NCI-H1930 (cell line): ENCODE measurements at places on chromosomes 1 and 21.

- DNase-seq = no peak
These were observed 37.2 kb upstream of the SLC9A1 start for GRCh38 chr1:27192039-27192529.

DNA sequence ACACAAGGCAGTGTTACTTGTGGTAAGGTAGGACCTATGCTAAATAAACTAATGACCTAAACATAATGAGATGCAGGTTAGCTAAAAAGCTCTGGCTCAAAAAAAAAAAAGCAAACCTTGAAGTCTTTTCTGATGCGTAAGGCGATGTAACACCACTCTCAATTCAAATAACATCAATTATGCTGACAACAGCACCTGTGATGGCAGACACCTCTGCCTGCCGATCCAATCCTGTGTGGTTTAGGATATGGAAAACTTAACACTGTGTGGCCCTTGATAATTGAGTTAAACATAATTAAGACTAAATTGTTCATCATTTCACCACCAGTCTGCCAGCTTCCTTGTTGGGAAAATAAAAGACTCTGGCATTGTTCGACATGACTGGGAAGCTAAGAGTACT lies 9.1 kb downstream of the RPAP2 start:
- DNase-seq = no peak

DNA sequence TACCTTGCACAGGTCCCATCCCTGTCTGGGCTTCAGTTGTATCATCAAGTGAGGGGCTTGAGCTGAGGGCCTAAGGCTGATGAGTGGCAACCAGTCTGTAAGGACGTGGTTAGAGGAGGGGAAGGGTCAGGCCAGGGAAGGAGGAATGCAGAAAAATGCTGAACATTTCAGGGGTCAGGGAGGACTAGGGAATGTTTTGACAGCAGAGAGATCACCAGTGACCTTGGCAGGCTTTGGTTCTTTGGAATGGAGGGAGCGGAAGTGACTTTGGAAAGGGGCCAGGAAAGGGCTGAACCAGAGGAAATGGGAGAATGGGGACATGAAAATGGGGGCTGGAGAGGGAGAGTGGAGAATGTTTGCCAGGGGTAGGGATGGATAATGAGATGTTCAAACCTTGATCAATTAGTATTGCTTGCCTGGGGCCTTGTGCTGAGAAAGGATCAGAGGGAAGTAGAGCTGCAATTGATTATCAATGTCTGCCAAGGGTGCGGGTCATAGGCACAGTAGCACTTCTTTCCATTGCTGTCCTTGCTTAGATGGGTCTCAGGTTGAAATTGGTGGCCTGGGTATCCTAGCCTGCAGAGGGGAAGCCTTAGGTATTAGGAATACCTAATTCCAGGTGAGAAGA lies 7.4 kb downstream of the LDLRAP1 start:
- no peak for DNase-seq

- no peak for DNase-seq
These were observed 25.2 kb upstream of the MAP3K7CL start for GRCh38 chr21:29105218-29105617.

DNA sequence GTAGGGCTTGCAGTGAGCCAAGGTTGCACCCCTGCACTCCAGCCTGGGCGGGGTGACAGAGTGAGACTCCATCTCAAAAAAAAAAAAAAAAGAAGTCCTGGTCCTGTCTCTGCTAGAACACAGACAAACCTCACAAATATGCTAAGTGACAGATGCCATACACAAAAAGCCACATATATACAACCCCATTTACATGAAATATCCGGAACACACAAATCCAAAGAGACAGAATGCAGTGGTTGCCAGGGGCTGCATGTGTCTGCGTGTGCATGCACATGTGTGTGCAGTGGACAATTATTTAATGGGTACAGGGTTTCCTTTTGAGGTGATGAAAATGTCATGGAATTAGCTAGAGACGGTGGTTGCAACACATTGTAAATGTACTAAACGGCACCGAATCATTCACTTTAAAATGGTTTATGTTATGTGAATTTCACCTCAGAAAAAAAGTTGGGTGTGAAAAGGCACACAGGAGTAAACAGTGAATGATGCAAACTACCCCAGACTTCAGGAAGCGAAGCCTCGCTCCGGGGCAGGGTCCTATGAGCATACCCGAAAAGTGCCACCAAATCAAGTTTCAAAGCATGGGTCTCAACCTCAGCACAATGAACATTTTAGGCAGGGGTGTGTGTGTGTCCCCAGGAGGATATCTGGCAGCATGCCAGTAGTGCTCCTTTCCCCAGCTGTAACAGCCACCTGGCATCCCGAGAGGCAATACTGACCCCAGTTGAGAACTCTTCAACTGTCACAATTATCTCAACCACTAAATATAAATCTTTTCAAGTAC lies 48.3 kb downstream of the GNB1 start:
- DNase-seq = no peak

DNA sequence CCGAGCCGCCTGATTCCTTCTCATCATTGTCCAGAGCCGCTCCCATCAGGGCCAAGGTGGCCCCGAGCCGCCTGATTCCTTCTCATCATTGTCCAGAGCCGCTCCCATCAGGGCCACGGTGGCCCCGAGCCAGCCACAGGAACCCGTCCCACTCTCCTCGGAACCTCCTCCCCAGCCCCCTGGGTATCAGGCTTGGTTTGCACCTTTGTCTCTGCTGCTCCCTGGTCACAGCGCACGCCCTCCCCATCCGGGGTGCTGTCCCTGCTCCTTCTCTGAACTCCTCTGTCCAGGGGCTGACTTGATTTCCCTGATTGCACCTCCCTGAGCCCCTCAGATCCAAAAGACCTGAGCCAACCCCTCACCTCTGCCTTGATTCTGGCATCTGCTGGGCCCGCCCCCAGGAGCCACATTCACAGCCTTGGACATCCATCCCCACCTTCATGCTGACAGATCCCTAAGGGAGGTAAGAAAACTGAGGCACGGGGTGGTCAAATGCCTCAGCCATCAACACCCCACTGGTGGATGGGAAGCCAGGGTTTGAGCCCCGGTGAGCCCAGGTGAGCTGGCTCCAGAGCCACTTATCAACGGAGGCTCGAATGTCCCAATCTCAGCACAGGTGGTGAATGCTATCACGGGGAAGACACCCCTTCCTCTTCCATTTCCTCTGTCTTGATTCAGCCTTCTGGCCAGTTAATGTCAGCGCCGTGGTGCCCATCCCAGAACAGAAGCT lies 25.6 kb upstream of the COL18A1 start:
- DNase-seq = no peak

- no peak for DNase-seq
These were observed 88.9 kb upstream of the HAO2 start for GRCh38 chr1:119279456-119280381.

- no peak for DNase-seq
These were observed 24.8 kb downstream of the CNST start for GRCh38 chr1:246591047-246591446.

DNA sequence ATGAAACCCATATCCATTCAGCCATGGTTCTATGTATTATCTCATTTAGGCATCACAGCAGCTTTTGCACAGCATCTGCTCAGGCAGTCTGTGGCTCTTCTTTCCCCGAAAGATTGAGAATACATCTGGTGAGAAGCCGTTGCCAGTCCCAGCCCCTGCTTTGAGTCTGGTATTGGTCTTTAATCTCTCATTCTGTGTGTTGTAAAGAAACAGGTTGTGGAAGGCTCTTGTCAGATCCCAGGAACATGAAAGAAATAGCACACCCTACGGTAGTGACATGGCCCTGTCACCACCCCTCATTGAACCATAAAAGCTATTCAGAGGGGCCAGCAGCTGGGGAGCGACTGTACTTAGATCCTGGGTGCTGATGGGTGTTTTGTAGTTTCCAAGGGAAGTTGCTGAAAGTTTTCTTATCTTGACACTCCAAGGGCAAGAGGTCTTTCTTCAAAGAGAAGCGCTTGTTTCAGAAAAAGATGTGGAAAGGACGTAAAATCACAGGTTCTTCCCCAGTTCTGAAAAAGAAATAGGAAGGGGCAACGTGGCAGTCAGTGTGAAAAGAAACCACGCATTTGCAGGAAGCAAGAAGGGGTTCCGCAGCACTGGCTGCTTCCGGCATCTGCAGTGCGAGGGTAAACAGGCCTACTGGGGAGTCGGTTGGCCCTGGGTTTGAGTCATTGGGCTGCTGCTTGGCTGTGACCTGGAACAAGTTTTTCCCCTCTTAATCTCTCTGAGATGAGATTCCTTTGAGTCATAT lies 145.0 kb downstream of the DHRS3 start:
- DNase-seq = no peak

DNA sequence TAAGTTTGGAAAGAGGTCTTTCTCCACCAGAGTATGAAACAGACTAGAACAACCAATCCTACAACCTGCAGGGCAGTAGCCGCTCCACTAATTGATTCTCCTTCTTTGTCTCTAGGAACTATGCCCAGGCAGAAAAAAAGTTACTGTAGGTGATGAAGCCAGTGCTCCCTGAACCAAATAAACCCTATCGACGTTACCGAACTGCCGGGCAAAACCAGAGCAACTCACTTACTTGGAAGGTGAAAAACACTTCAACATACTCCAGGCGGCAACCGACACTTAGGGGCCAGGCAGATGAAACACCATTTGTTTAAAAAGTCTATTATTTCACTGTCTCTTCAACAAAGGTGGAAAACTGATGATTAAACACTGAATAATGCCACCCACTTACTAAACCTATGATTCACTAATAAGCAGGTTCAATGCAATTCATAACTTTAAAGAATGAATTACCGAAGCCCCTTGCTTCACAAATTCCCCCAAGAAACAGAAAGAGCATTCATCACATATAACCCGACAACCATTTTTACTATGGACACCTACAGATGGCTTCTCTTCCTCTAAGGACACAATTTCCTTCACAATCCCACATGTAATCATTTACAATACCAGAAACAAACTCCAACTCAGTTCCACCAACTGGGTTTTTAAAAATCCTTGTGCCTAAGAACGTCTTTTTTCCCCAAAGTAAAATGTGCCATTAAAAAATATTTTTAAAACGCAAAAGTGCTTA lies 1.6 kb downstream of the NRIP1 start:
- no peak for DNase-seq

- DNase-seq = no peak
These were observed 32.2 kb upstream of the GNG5 start for GRCh38 chr1:84538599-84538998.

DNA sequence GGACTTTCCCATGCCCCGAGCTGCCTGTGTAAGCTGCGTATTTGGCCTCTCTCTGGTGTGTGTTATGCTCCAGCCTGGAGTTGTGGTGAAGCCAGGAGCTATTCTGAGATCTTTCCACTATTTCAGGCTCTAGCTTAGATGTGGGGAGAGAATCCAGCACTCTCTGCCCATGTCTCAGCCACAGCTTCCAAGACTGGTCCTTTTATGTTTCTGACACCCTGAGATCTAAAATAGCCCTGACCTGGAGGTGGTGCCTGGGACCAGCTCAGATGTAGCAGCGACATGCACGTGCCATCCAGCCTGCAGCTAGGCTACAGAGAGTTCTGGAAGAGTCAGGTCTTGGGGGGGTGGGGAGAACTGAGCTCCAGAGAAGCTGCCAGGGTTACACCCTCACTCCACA lies 76.5 kb downstream of the TENT5C start:
- DNase-seq = no peak

- DNase-seq = no peak
These were observed 31.6 kb upstream of the CEP350 start for GRCh38 chr1:179923029-179923428.

GRCh38 chr1:96472471-96472870 lies 249.1 kb upstream of the PTBP2 start:
- DNase-seq = no peak

- no peak for DNase-seq
These were observed 29.6 kb upstream of the NPPB start for GRCh38 chr1:11888206-11888876.

DNA sequence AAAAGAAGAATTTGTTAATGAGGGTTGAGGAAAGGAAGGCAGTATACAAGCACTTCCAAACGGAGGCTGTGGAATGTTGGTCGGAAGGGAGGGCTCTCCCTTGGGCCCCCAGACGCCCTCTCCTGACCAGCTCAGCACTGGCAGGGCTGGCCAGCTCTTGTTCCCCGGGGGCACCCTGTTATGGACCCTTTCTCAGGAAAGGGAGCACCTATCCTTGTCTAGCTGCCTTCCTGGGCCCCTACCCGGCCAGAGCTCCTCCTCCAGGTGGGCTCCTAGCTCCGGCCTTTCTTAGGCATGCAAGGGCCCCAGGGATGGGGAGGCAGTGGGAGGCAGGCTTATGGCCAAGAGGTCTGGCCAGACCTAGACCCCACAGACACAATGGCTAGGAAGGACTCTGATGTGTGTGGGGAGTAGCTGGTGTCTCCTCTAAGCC lies 926 bp downstream of the BLACAT1 start:
- DNase-seq = no peak

DNA sequence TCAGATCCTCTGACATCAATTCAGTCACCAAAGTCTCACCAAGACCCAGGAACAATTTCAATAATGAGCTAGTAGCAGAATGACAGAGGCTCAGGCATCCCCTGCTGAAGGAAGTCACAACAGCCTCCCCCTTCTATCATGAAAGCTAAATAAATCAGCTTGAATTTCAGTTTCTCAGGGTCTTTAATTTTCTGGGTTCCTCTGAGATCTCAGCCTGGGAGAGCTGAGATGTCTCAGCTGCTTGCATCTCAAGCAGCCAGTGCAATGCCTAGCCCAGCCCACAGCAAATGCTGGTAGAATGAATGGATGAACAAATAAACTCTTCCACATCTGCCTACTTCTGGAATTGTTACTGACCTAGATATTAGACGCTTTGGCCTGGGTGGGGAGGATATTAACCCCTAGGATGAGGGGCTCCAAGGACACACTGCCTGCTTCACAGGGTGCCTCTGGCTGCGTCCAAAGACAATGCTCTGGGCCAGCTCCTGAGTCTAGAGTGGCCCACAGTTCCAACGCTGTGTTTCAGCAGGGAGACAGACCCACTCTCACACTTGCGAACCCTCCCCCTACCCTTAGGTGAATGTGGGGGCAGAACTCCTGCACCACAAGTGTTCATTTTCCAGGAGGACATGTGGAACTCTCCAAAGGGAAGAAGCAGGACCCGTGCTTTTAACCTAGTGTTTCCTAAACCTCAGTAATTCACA lies 11.2 kb upstream of the LORICRIN start:
- no peak for DNase-seq

GRCh38 chr1:67752306-67752705 lies 67.3 kb downstream of the GADD45A start:
- DNase-seq = no peak

GRCh38 chr1:100769906-100770646 lies 50.5 kb downstream of the VCAM1 start:
- no peak for DNase-seq
